Activated naive CD8-positive, alpha-beta T cell treated with anti-CD3 and anti-CD28 coated beads, Interleukin-2, amount 50 U/mL, for 16 hours (primary cell): ENCODE measurements at places on chromosomes 3 and 15.

GRCh38 chr3:10453431-10454163 is 51.8 kb downstream of the ATP2B2 start:
- DNase-seq = no peak

GRCh38 chr3:194489736-194490612 is 3.2 kb upstream of the ATP13A3 start:
- DNase-seq = no peak

DNA sequence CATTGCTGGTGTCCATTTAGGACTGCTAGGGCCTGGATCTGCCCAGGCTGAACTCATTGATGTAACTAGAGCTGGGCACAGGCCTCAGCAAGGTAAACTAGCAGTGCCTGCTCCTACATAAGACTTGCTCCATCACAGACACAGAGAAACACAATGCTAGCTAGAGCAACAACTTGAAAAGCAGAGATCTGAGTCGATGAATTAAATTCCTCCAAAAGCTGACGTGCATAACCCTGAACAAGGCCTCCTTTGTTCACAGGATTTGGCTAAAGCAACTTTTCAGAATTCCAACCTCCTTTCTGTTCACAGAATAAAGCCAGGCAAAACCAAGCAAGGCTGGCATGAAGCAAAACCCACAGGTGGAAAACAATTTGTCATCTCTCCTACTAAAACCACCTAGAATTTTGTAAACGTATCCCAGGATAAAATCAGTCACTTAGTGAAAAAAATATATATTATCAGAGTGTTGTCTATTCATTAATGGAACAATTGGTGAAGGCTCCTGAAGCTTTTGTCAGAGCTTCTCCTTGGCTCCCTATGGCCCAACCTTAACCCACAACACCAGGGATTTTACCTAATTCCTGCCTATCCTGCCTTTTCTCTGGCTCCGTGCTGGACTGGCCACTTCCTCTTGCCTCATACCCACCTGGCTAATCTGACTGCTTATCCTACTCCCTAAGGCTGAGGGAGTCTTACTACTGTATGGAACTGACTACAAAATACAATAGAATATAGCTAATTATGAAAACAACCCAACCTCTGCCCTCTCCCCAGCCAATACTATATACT is 39.9 kb downstream of the PLCH1 start:
- DNase-seq = no peak

GRCh38 chr3:20125897-20126296 is 60.1 kb downstream of the SGO1 start:
- DNase-seq = no peak

DNA sequence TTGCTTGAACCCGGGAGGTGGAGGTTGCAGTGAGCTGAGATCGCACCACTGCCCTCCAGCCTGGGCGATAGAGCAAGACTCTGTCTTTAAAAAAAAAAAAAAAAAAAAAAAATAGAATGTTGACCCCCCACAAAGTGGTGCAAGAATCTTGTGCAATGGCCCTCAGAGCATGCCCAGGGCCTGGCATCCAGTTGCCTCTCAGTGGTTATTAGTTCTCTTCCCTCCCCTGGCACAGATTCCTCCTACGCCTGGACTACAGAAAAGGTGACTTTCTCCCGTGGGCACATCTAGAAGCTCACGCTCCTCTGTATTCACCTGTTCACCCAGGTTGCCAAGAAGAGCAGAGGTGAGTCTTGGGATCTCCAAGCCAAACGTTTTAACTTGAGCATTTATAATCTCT is 36.7 kb downstream of the ACSBG1 start:
- DNase-seq = no peak

DNA sequence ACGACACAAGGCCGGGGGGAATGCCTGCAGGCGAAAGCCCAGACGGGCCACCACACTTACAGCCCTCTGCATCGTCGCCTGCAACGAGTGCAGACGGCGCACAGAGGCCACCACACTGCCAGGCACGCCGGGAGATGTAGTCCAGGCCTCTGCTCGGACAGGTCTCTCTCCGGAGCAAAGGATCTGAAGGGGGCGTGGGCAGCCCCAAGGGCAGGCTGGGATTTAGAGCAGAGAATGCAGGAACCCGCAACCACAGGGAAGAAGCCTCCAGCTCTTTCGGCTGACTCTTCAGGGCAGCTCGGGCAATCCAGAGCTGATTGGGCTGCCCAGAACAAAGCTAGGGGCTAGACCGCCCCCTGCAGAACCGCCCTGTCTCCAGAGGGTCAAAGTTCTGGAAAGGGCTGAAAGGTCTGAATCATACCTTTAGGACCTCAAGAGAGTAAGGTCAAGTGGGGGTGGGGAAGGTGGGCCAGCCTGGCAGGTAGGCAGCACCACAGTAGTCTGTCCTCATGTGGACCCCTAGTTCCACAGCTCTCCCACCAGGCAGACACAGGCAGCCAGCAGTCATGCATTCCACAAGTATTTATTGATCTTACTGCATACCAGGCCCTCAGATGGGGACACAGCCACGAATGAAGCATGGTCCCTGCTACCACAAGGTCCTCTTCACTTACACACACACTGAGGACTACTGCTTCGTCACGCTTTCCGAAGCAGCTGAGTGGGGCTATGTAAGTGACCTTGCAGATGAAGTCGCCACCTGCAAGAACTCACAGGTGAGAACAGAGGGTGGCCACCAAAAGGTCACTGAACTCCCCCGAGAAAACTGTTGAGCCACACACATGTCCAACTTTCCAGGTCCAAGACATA is at the start of gene AMT:
TSS of gene AMT (minus strand) at position 95 of the 870 bp plus-strand sequence. CDS start at position 72, 23 bp downstream.
- DNase-seq = no peak

DNA sequence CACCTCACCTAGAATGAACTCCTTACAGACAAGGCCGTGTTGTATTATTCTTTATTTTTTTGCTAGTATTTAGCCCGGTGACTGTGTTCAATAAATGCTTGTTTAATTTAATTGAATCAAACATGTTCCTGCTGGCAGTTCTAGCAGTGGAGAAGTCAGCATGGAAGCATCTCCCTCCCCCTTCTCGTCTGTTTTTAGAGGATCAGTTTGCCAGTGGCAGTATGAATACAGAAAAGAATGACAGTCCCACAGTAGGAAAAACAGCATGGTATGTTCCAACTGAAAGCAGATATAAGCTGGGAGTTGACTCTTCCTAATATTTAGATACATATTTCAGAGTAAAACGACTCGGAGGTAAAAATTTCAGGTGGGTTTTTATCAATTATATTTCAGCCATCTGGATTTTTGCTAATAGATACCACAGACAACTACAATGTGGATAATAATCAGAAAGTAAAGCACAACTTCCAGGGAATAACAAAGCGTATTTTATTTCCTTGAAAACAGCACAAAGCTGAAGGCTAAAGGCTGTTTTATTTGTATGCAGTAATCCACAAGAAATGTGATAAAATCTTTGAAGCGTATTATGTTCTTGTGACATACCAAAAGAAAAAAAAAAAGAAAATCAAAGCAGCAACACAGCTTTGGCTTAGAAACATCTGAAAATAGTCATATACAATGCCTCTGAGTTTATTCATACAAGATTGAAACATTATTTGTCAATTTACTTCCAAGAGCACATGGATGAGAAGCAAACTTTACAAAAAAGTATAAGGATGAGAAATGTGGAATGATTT is 244.5 kb upstream of the KCNMB2 start:
- DNase-seq = no peak

- no peak for DNase-seq
These were observed 44.3 kb downstream of the DHX30 start for GRCh38 chr3:47847260-47847659.

GRCh38 chr3:167729591-167729990 is 5.1 kb downstream of the PDCD10 start:
- no peak for DNase-seq

DNA sequence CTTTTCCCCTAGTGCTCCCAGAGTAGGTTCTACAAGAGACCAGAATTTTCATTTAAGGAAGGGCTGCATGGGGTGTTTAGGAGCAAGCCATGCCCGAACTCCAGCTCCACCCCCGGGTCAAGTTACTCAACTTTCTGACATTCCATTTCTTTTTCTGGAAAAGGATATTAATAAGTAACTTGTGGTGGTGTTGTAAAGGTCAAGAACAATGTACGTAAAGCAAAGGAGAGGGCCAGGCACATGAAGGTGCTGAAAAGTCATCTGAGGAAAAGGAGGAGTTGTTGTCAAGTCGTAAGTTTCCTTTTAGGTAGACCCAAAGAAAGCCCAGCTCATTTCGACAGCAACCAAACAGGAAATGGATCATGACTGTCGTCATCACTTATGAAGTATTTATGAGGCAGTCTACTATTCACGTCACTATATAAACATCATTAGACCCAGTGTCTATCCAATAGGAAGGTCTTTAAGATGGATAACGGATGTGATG is 319.6 kb upstream of the IL12A start:
- DNase-seq = no peak

- no peak for DNase-seq
These were observed 28.8 kb downstream of the PCNP start for GRCh38 chr3:101602731-101603130.

GRCh38 chr3:140917772-140918171 is 23.9 kb upstream of the SLC25A36 start:
- no peak for DNase-seq

GRCh38 chr3:103167850-103168249 is 733.0 kb downstream of the ZPLD1 start:
- no peak for DNase-seq

DNA sequence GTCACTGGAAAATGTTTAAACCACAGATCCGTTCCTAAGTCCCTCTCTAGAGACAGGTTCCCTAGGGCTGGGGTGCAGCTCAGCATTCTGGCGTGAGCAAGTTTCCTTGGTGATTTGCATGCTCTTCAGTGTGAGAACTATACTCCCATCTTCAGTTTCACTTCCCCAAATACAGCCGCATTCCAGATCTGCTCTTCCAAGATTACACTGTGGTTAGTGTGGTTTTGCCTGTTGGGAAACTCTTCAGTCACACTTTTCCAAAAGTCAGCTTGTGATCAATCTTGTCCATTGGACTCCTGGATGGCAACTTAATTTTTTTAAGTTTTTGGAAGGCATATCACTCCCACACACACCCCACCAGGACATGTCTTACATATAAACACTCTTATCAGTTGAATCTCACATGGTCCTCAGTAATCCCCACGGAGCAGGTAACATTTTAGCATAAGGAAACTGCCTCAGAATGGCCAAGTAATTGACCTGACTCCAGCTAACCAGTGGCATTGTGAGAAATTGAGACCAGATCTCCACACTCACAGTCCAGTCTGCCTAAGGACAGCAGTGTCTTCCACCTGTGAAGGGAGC is 33.5 kb upstream of the PTPN23 start:
- no peak for DNase-seq

GRCh38 chr15:91857224-91857585 is 3.7 kb downstream of the SLCO3A1 start:
- DNase-seq = no peak

DNA sequence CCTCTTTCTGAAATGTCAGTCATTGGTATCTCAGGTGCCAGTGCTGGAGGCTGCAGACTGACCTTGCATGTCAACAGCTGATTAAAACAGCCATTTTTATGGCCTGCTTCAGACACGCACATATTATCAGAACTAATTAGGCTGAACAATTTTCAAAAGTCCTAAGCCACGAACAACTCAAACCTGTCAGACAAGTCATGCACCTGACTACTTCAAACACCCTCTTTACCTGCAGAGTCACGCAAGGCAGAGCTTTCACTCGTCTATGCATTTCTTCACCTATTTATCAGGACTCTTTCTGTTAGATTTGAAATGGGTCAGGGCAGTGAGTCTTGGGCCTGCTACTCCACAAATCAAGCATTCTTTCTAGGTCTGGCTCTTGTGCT is 26.7 kb downstream of the CLK3 start:
- no peak for DNase-seq

- no peak for DNase-seq
These were observed 7.5 kb downstream of the GOLIM4 start for GRCh38 chr3:168088106-168088720.

DNA sequence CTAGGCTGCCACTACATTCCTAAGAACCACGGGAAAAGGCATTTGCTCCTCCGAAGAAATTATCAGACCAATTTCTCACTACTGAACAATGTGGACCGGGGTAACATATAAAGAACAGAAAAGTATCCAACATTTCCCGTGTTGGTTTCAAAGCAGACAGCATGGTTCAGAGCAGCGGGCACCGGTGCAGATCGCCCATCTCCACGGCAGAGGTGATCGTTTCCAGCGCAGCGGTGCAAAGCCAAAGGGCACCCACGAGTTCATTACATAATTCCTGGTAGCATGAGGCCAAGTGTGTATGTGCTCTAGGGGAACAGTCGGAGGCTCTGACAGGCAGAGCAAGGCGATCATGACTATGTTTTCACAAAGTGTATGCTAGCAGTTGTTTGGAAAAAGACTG is 13.2 kb downstream of the GRK7 start:
- DNase-seq = no peak

GRCh38 chr15:88209111-88209510 is 47.4 kb downstream of the NTRK3 start:
- DNase-seq = no peak

- no peak for DNase-seq
These were observed 88.1 kb downstream of the IQSEC1 start for GRCh38 chr3:12985148-12985547.

DNA sequence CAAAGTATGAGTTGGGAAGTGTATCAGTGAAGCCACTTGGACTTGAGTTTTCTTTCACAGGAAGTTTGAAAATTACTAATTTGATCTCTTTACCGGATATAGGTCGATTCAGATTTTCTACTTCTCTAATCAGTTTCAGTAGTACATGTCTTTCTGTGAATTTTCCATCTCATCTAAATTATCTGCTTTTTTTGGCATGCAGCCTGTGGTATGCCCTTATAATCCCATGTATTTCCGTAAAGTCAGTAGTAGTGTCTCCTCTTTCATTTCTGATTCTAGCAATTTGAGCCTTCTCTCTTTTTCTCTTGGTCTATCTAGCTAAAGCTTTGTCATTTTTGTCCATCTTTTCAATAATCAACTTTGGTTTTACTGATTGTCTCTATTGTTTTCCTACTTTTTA is 168.4 kb upstream of the UBE2E1 start:
- DNase-seq = no peak

- no peak for DNase-seq
These were observed 4.4 kb upstream of the ABHD5 start for GRCh38 chr3:43686333-43686699.

DNA sequence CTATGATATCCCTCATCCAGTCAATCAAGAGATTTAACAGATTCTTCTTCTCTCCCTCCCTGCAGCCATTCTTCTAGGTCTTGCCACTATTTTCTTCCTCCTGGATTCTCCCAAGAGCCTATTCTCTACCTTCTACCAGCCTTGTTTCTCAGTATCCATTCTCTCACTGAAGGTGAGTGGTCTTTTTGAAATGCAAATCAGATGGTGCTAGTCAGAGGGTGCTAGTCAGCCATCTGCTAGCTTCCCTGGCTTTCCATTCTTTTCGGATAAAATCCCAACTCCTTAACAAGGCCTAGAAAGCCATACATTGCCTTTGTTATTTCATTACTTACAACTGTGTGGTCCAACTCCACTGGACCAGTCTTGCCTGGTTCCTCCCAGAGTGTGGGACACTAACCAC is 734.3 kb upstream of the CFAP20DC start:
- DNase-seq = no peak
